ENCODE measurements at places on chromosomes 16 and 17.
A peak's percentile ranks its signal among the peaks of the same experiment; 100 is the strongest.

- no peak for DNase-seq
Observed at GRCh38 chr16:53369921-53370320, 64.3 kb upstream of the RBL2 start.

DNA sequence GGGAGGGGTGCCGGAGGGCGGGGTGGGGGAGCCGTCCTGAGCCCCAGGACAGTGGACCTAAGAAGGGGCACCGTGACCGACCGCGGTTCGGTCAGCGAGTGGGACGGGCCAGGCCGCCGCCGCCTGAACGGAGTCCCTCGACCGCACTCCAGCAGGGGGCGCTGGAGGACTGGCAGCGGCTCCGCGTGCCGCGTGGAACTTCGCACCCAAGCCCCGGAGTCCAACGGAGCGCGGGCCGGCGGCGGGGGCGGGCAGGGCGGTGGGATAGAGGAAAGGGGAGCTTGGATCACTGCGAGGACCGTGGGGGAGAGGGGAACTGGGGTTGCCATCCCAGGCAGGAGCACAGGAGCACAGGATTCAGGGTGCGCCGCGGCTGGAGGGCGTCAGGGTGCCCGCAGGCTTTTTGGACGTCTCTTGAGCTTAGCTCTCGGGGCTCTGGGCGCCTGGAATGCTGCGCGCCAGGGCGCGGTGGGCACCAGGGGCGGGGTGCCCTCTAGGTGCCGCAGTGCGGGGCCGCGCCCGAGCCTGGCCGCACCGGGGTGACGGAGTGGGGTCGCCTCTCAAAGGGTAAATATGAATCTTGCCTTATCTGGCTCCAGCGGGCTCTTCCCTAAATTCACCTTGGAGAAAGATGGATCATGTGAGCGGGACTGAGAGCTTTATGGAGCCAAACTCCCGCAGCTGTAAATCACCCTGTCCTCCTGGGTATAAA is 379 bp upstream of the OTOP2 start:
- DNase-seq, result no peak

GRCh38 chr16:90031186-90031930 is 12.1 kb upstream of the DBNDD1 start:
- DNase-seq, result no peak

DNA sequence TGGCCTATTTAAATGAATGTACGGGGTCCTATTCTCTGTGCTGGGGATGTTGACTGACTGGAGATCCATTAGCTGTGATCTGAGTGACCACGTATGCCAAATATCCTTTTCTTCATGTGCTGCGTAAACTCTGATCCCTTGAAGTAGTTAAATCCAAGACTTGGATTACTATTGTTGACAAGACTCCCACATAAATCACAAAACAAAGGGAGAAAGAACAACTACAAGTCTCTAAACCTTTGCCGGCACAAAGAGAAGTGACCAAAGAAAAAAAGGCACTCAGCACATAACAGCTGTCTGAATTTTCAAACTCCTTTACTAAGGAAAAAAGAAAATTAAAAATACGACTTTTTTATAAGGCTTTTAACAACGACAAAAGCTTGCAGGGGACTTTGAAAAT is 559.9 kb upstream of the CDH8 start:
- no peak for DNase-seq

- DNase-seq, result no peak
Observed at GRCh38 chr17:31488264-31488981, 96.9 kb downstream of the RAB11FIP4 start.

DNA sequence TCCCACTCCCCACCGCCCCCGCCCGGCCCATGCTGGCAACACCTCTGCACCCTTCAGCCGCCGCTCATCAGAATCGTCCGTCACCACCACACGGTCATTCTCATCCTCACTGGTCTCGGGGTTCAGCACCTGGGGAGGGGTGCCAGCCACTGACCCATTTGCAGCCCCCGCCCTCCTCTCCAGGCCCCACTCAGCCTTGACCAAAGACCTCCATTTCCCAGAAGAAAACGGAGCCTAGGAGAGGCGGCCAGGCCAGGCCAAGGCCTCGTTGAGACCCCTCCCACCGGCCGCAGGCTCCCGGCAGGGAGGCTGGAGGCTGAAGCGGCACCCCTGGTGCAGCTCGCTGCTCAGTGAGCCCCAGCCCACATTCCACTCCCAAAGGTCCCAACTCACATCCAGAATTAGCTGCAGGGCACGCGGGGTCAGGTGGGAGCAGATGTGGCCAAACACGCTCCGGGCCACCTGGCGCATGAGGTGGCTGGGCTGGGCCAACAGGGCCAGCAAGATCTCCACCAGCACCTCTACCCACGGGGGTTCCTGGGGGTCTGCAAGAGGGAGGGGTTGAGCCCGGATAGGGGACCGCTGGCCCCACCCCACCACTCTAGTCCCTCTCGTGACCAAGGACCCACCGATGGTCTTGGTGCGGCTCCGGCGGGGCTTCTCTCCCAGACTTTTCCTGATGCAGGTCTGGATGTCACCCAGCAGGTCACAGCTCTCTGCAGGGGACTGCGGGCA is 9.8 kb downstream of the MYBBP1A start:
- peak; percentile 68 for DNase-seq

Data from coronary artery (tissue), 2 donors.